Stimulated activated CD4-positive, alpha-beta T cell treated with anti-CD3 and anti-CD28 coated beads, Interleukin-4, amount 100 ng/mL, for 1 hour (primary cell): ENCODE measurements at places on chromosomes 12 and 14.

- peak; percentile 59 for DNase-seq
Observed at GRCh38 chr12:110349514-110350151, 53.9 kb downstream of the ANAPC7 start.

- DNase-seq = no peak
Observed at GRCh38 chr14:98912655-98913054, 359.3 kb downstream of the BCL11B start.

DNA sequence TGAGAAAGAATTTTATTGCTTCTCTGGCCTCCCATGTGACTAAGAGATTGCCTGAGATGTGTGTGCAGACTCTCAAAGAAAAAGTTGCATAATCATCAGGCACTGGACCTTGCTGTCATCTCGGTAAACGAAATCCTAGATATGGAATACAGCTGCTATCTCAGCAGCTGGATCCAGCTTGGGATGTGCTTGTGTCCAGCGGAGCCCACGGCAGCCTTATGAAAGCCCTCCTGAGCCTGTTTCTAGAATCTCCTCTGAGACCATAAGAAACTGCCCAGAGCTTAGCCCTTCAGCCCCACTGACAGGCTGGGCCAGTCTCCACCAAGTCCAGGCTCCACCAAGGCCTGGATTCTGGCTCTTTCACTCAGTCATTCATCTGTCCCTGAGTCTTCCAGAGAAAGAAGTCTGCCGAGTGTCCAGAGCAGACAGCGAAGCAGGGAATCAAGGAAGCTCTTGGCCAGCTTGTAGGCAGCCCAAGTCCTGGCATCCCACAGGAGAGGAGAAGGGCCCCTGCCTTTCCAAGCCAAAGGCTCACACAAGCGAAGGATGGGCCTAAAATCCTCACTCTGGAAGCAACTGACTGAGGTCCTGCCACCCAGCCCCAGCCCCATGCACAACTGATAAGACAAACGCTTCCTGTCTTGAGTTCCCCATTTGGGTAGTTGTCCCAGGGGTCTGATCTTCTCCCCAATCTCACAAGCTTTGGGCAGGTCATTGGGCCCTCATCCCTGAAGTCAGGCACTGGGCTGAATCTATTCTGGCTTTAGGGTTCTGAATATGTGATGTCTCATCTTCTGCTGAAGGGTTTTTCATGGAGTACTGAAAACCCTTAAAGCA is 97.8 kb downstream of the SEC23A start:
- no peak for DNase-seq

DNA sequence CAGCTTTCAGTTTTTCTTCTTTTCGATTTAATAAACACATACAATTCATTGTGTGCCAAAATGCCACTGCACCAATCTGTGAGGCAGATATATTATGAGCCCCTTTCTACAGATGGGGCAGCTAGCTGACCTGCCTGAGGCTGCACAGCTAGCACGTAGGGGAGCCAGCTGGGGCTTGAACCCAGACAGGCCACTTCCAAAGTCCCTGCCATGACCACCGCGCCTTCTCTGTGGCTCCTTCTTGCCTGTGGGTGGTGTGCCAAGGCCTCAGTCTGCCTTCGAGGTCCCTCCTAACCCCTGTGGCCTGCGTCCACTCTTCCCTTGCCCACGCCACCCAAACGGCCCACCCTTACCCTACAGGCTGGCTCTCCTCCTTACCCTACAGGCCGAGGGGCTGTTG is 16.2 kb downstream of the FAM222A start:
- DNase-seq = no peak

- no peak for DNase-seq
Observed at GRCh38 chr12:63985456-63985855, 141.0 kb downstream of the SRGAP1 start.

DNA sequence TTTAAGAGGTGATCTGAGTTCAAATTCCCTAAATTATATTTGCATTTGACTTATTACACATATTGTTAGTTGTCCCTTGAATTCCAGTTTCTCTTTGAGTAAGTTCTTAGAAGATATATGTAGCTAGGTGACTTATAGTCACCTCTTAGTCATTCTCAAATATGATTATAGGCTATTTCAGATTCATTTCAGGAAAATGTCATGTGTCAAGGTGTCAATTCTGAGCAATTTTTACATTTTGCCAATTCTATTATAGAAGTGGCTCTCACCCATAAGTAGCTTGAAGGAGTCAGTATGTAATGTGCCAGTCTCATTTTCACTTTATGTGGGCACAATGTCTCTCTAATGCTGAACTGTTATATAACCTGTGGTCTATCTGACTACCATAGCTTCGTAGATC is 623.4 kb downstream of the DIO2 start:
- DNase-seq = no peak

DNA sequence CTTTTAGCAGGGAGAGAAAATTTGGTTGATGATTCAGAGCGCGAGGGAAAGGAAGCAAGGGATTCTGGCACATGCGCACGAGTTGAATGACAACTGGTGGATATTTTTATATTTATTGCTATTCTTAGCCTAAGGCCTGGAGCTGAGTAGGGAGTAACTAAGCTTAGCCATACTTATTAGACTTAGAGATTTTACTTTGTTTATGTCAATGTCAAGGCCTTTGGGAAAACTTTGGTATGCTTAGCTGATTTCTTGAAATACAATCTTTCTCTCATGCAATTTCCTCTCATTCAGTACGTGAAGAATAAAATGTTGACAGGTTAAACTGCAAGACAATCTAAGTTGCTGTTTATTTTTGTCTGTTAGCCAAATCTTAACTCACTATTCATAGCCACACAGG is 101.1 kb downstream of the CRADD start:
- DNase-seq = no peak

- DNase-seq = no peak
Observed at GRCh38 chr12:131533139-131533538, 177.8 kb upstream of the SFSWAP start.

DNA sequence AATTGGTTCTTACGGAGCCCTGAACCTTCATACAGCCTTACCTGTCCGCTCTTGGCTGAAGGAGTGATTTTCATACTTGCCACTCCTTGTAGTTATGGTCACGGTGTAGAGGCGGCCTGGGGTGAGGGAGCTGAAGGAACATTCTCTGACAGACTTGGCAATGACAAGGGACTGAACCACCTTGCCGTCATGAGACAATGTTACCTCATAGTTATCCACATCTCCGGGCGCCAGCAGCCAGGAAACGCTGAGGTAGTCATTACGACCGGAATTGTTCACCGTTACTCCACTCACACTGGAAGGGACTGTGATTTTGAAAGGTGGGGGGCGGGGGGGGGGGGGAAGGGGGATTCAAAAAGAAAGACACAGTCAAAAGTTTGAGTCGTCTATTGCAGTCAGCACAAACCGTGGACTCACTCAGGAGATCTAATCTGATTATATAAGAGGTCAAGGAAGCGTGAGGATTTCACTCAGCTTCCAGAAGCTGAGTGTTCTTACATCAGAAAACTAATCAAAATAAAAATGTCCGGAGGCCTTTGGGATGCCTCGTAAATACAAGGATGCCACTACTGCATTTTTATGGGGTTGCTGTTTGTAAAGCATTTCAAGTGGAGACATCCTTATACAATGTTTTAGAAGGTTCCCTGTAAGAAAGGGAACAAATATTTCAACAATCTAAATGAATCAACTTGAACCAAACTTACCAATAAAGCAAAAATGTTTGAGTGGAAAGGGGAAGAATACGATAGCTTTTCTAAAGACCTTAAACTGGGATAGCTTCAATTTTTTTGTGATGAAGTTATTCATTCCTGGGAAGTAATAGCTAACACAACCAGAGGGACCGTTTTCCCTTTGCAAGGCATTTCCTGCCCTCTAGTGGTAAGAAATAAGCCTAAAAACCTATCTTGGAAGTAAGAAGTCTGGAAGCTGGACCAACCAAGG is 60.6 kb downstream of the PTPRB start:
- no peak for DNase-seq

GRCh38 chr12:13853471-13853870 is 127.9 kb downstream of the GRIN2B start:
- no peak for DNase-seq

- no peak for DNase-seq
Observed at GRCh38 chr12:31853520-31853919, 105.7 kb upstream of the RESF1 start.

DNA sequence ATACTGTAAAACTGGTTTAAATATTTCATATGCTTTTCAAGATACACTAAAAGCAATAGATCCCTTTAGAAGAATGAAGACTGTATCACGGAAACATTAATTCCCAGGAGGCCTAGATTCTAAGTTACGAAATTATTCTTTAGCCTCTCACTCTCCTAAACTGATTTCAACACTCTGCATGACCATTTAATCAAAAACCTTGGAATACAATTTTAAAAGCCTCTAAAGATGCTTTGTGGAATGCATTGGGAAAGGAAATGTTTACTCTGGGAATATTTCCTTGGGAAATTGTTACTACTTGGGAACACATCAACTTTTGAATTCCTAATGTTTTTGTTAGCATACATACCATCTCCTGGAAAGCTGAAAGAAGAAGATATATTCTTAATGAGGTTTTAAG is 255.7 kb upstream of the FAR2 start:
- DNase-seq = no peak

DNA sequence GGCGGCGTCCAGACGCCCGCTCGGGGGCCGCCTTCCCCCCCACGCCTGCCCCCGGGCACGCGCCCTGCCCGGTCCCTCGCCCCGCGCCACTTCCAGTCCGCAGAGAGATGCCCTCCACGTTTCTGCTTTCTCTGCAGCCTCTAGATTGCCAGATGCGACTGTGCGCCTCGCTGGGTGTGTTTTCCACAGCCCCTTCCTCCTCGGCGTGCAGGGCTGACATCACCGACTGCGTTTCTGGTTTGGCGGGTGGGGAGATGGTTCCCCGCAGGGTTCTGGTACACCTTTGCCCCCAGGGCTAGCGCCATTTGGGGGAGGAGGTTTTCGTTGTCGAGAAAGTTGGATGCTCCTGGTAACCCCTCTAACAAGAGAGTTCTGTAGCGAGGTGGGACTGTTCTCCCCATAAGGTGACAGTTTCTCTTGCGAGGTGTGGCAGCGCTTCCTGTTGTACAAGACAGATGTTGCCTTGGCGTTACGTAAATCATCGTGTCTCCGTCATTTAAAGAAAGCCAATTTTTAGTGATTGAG is 1.5 kb downstream of the CALM1 start:
- peak; percentile 52 for DNase-seq

DNA sequence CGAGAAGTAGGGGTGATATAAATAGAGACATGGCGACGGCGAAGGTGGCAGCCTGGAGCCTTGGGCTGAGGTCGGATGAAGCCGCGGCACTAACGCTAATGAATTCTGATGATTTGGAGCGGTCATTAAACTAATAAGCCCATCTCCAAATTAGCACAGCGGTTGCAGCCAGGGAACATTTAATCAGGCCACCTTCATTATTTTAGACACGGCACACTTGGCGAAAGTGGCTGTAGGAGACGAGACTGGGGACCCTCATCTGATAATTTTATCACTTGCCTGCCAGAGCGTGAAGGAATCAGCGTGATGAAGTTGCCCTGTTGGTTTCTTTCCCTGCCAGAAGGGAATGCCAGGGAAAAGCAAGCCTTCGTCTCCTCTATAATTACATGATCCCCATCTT is 664.3 kb upstream of the TBX3 start:
- no peak for DNase-seq

- peak; percentile 83 for DNase-seq
Observed at GRCh38 chr14:67816326-67817002, at the start of gene ZFYVE26. Gene ZFYVE26 (minus strand): TSS chr14:67816590. CDS start chr14:67815963, 627 bp downstream.

- DNase-seq = no peak
Observed at GRCh38 chr14:62847168-62847567, 198.1 kb downstream of the KCNH5 start.

DNA sequence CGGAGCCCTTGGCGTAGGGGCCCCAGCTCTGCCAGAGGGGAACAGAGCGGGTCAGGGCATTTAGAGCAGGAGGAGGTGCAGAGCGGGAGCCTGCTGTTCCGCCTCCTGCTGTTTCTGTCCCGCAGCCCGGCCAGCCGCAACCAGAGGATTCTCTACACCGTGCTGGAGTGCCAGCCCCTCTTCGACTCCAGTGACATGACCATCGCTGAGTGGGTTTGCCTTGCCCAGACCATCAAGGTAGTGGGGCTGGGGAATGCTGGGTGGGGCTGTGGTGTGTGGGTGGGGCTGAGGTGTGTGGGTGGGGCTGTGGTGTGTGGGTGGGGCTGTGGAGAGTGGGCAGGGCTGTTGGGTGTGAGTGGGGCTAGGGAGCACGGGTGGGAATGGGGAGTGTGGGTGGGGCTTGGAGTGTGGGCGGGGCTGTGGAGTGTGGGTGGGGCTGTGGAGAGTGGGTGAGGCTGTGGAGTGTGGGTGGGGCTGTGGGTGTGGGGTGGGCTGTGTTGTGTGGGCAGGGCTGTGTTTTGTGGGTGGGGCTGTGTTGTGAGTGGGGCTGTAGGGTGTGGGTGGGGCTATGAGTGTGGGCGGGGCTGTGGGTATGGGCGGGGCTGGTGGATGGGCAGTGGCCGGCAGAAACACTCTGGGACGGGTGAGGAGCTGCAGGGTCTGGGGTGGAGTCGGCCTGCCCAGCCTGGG is 8.0 kb downstream of the ASPG start:
- no peak for DNase-seq

- DNase-seq = no peak
Observed at GRCh38 chr12:67757651-67758050, 109.1 kb downstream of the DYRK2 start.

DNA sequence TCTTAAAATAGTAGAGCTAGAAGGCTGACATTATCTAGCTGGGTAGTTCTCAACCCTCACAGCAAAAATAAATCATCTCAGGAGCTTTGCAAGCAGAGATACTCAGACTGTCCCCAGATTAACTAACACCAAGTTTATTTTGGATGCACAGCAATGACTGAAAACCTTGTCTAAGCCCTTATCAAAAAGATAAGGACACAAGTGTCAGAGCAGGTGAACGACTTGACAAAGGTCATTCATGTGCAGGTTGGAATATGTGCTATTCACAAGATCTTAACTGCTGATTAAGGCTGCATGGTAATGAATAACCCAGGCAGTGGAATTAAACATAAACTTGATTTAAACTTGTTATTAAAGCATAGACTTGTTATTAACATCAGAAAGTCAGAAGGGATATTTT is 246.6 kb downstream of the BTG1 start:
- DNase-seq = no peak

DNA sequence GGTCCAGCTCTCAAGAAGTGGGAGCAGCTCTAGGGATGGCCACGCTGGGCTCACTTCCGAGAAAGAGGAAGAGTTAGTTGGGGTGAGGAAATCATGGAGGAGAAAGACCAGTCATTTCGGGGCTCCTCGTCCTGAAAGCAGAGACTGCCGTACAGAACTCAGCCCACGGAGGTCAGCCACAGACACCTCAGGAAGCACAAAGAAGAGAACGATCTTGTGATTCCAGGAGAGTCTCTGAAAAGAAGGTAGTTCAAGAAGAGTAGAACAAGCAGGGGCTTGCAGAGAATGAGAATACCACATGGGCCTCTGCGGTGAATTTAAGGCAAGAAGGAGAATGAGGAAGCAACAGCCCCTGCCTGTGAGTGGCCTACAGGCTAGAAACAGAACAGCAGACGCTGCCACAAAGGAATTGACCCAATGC is 311.9 kb downstream of the CACNA1C start:
- DNase-seq = no peak
